ENCODE measurements at places on chromosomes 12 and 14.

DNA sequence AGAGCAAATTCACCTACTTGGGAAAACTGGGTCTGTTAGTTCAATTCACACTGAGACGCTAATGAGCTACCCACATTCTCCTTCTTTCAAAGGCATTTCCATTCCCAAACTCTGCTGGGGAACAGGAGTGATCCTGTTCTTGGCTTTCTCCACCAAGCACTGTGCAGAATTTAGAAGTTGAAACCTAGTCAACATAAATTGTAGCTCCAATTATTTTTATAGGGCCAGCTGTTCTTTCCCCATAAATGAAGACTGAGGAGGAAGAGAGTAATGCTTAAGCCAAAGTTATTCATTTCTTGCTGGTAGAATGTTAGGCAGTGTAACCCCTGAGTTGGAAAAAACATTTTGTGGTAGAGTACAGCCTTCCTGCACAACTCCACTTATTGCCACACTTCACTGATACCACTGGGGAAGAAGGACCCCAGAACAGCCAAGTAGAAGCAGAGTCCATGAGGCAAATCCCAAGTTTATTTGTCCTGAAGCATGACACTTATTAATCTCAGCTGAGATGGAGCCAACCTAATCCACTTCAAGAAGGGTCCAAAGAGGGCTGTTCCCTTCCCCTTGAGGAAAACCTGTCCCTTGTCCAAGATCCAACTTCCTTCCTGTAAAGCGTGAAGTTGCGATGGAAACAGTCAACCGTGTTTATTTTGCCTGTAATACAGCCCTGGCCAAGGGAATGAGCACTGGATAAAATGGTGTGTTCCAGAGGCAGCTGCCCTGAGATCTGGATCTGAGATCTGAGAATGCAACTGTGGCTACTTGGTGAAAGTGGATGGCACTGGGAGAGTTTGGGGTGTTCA lies 151.8 kb downstream of the TBX5 start:
- no peak for DNase-seq

DNA sequence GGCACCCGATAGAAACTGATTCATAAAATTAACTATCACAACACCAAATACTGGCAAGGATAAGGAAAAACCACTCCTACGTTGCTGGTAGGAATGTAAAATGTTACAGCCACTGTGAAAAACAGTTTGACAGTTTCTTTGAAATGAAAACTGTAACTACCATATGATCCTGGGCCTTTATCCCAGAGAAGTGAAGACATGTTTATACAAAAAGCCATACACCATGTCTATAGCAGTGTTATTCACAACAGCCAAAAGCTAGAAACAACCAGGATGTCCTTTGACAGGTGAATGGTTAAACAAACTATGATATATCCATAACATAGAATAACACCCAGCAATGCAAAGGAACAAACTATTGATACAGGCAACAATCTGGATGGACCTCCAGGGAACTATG lies 3.7 kb upstream of the C14orf132 start:
- DNase-seq, result no peak

DNA sequence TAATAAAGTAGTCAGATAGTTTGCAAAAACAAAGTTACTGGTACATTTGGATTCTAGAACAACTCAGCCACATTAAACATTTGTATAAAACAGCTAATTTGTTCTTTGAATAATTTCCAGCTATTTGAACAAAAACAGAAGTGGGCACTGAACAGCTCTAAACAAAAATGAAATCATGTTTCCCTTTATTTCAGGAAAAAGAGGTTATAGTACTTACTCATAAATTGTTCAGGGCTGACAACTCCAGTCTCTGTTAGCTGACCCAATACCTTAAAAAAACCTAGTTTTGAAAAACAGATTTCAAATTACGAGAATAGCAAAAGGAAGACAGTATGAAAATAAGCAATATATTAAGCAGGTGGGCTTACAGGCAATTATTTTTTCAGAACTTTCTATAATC lies 8.2 kb downstream of the GNPNAT1 start:
- no peak for DNase-seq

DNA sequence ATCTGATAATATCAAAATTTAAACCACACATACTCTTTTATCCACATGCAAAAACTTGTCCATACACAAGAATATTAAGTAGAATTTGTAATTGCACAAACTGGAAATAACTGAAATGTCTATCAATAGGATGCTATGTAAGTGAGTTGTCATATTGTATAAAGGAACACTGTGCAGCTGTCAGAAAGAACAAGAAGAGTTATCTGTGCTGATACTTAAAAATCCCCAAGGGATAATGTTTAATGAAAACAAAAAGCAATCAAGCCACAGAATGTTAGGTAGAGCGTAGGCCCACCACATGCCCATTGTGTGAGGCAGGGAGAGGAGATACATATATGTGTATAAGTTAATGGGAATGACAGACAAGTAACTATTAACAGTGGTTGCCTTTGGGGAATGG lies 25.9 kb upstream of the HIGD1C start:
- no peak for DNase-seq

DNA sequence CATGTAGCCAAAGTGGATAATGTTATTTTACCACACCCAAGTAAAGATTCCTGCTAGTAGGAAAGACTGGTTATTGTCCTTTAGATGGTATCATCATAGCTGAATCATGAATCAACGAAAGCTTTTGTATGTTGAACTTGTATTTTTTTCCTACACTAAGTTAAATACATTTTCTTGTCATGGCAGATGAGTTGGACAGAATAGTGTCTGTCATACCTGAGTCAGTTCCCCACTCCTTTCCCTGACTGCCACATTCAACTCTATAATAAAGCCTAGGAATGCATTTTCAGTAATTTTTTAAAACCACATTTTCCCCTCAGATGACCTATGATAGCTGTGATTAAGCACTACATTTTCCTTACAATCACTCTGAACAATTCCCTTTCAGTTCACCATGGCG lies 9.3 kb upstream of the PTHLH start:
- no peak for DNase-seq

- no peak for DNase-seq
Observed at GRCh38 chr12:70736351-70737133, 99.3 kb upstream of the PTPRB start.

DNA sequence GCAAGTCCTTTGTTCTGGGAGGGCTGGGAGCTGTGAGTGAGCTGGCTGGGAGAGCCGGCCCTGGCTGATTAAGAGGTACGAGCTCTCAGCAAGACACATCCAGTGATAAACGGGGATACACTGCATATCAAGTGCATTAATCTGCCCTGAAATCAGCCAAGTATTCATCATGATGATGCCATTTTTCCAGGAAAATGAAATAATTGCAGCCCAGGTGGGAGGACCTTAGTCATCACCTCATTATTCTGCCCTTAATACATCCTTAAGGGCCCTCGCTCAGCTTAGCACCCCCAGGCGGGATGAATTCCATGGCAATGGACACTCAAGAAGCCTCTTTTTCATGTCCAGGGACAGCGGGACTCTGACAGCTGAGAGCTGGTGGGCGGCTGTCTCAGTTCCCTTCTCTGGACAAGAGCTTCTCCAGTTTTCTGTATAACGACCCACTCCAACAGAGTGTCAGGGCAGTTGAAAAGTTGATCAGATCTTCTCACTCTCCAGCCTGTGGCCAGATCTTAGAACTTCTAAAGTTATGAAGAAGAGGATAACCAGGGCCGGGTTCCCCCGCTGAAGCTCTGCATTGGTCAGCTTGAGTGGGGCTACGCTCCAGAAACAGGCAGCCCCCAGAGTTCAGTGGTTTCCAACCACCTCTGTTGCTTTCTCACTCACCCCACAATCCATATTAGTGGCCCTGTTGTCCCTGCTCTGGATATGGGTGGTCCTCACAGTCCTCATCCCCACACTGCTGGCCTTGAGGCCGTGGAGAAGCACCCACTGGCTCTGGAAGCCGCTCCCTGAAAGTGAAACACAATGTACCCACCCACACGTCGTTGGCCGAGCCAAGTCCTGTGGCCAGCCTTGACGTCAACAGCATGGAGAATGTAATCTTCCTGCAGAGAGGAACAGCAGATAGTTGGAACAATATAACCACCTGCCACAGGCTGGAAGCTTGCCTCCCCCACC lies 306.2 kb upstream of the DIO3 start:
- no peak for DNase-seq

DNA sequence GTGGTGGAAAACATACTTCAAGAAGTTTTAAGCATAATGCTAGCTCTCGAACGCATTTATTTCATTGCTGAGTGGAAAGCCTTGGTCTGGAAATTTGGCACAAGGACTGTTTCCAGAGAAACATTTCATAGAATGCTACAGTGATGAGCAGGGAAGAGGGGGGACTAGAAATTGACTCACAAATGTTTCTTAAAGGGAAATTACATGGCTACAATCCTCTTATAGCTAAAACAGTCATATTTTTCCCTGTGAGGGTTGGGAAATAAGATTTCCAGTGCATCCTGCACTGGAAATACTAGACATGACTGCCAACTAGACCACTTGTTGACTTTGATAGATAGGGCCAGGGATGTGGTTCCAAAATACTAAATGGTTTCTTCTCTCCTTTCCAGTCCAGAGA lies 197.3 kb upstream of the RGS6 start:
- DNase-seq, result no peak

GRCh38 chr12:112998987-112999767 lies 20.9 kb downstream of the OAS2 start:
- no peak for DNase-seq

DNA sequence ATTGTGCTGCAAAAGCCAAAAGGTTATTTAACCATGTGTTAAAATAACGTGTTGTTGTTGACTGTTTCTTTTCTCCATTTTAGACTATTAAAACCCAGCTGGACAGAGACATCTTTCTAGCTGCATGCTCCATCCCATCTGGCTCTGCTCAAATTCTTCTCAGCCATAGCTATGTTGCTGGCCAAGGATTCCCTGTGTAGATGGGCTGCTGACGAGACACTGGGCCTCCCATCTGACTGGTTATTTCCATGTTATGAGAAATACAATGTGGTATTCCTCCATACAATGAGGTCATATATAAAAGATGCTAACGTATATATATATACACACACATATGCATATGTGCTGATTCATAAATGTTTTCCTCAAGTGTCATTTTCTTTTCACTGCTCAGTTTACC lies 30.1 kb downstream of the MED13L start:
- no peak for DNase-seq

DNA sequence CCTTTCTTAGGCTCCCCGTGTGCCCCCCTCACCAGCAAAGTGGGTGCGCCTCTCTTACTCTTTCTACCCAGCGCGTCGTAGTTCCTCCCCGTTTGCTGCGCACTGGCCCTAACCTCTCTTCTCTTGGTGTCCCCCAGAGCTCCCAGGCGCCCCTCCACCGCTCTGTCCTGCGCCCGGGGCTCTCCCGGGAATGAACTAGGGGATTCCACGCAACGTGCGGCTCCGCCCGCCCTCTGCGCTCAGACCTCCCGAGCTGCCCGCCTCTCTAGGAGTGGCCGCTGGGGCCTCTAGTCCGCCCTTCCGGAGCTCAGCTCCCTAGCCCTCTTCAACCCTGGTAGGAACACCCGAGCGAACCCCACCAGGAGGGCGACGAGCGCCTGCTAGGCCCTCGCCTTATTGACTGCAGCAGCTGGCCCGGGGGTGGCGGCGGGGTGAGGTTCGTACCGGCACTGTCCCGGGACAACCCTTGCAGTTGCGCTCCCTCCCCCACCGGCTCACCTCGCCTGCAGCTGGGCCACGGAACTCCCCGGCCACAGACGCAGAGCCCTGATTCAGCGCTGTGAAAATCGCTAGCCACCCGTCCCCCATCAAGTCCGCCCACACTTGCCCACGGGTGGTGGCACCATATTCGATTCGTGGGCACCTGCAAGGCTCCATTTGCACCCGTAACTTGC lies 1.3 kb downstream of the TMEM233 start:
- DNase-seq, result no peak

- no peak for DNase-seq
Observed at GRCh38 chr14:52827426-52827825, 36.0 kb upstream of the GNPNAT1 start.

- DNase-seq, result no peak
Observed at GRCh38 chr14:75563931-75564330, 14.5 kb upstream of the FLVCR2 start.

- DNase-seq, result no peak
Observed at GRCh38 chr12:74977832-74978481, 231.7 kb downstream of the KCNC2 start.

DNA sequence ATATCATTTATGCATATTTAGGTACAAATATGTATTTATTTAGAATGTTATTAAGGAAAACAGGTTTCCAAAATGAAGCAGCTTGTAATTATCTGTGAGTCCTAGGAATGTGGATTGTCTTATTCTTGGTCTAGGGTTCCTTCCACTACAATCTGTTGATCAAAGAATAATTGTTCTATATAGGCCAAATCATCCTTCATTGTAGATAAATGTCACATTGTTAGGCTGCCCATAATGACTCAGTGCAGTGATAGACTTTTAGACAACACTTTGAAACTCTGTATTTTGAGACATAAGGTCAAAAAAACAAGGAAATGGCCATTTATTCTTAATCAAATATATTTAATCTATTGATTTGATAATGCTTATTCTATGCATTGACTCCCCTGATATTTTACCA lies 283.0 kb downstream of the ACSS3 start:
- DNase-seq, result no peak

- no peak for DNase-seq
Observed at GRCh38 chr12:1553987-1554982, 40.1 kb downstream of the FBXL14 start.

DNA sequence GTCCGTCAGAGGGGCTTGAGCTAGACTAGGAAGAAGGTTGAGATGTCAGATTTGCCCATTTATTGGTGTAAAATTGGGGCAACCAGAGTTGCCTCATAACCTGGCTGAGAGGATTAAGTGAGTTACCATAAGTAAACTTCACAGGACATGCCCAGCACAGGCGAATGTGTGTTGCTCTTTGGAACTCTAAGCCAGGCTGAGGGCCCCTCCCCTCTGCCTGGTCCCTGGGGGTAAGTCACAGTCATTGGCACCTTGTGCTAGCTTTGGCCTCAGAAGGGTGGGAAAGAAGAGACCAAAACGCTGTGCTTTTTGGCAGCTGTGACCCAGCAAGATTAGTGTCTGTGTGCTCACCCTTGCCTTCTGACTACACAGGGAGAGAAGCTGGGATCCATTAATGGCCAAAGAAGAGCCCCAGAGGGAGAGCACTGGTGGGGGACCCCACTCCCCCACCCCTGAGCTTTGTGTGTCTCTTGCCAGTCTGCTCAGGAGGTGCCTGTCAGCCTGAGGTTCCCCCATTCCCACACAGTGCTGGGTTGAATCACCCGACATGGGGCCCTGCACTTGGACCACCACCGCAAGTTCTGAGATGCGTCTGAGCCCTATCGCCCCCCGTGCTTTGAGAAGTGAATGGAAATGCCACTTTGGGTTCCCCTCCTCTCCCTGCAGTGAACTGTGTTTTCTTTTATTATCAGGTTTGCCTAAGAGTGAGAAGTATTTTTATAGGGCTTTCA lies 74.1 kb downstream of the CACNA1C start:
- no peak for DNase-seq

GRCh38 chr12:117101953-117102799 lies 3.0 kb upstream of the TESC start:
- DNase-seq, result no peak

DNA sequence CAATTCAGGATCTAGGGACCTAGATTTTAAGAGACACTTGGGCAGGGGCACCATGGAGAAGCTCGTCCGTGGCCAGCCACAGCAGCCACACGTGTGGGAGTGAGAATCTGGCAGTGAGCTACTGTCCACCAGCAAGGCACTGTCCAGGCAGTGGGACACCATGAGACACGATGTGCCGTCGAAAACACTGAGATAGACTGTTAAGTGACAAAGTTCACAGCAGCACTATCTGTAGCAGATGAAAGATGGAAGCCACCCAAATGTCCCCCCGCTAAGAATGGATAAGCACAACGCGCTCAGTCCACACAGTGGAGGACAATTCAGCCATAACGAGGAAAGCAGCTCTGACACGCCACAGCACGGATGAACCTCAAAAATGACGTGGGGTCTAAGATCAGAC lies 19.7 kb downstream of the RILPL1 start:
- no peak for DNase-seq
